ENCODE measurements at places on chromosomes 11 and 22. TPM values are rescaled to one million over a fixed set of nuclear protein-coding genes. Genes with fewer than 3 reads are reported as not detected.

GRCh38 chr22:32590556-32590955 is 115.9 kb downstream of the FBXO7 start:
- no peak for DNase-seq

Gene FLRT1
- 0.26 TPM for total RNA-seq

DNA sequence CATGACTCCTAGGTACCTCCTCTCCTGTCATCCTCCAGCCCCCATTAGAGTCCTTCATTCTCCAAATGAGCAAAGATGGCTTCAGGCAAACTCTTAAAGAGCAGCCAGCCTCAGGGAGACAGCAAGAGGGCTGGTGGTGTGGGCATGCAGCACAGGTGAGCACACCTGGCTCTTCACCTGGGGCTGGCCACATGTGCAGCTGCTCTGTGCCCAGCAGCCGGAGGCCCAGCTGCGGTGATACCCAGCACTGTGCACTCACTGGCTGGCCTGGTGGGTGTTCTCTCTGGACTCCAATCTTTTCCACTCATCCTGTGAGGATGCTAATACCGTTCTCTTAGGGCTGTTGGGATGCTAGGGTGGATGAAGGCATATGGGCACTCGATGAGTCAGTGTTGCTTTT is 106.1 kb upstream of the PARVA start:
- DNase-seq, result peak; percentile 51

DNA sequence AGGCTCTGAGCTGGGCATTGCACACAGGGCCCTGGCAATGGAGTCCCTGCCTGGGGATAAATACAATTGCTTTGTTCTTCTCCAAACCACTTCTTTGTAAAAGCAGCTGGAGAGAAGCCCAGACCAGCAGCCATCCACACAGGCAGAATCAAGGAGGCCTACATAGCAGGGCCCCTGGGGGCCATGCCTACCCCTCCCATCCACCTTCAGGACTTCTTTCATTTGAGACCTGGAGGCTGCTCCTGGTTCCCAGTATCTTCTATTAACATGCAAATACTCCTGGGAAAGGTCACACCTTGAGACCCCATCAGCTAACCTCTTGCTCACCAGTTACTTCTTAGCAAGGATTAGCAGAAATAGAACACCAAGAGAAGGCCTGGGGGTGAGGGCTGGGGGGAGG is 511.1 kb downstream of the SOX6 start:
- DNase-seq, result no peak

DNA sequence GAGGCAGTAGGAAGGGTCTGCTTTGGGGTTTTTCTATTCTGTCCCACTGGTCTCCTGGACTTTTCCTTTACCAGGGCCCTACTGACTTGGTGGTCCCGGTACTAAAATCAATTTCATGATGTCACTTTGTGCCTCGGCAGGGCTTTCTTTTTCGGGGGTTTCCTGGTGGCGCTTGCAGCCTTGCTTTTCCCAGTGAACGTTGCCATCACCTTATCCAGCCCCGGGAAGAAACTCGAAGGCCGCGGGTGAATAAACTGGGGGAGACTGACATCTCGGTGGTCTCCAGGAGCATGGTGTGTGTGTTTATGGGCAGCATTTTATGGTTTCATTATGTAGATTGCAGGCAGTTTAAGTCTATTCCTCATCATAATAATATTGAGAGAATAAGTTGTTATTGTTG is 84.4 kb downstream of the KCNQ1 start:
- DNase-seq, result peak; percentile 3

Gene PAMR1
- 3.6 TPM for total RNA-seq

DNA sequence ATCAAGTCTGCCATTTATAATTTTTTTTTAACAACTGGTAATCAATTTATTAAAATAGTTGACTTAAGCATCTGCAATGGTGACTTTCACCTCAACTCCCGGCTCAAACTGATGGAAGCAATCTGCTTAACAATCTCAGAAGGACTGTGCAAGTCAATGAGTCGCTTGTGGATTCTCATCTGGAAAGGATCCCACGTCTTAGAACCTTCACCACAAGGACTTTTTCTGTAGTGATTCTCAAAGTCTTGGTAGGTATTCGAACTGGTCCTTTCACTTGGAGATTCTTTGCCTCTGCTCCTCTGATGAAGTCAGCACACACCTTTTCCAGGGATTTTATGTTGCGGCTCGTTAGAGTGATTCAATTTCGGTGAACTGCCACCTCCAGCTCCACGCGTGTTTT is 7.3 kb downstream of the RSF1 start:
- no peak for DNase-seq

- no peak for DNase-seq
Observed at GRCh38 chr22:27842201-27842600, 40.6 kb upstream of the MN1 start.

Gene ZNF280B
- 1.0 TPM for total RNA-seq

DNA sequence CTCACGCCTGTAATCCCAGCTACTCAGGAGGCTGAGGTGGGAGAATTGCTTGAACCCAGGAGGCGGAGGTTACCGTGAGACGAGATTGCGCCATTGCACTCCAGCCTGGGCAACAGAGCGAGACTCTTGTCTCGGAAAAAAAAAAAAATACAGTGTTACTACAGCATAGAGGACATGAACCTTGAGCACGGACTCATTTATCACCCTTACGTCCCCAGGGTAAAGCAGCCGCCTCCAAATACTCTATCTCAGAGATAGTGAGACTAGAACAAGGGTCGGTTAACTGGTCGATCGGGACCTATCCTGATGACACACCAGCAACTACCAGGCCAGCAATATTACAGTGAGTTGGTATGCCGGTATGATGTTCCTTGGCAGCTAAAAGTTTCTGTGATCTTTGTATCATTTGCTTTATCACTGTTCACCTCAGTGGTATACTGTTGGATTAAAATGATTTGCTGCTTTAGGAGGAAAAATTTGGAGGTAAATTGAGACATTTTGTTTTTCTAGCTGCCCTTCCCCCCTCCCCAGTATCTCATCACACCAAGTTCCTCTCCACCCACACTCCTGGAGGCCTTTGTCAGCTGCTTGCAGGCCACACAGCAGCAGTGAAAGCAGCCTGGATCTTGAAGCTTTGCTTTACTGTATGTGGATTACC is 7.0 kb upstream of the SIDT2 start:
- no peak for DNase-seq

DNA sequence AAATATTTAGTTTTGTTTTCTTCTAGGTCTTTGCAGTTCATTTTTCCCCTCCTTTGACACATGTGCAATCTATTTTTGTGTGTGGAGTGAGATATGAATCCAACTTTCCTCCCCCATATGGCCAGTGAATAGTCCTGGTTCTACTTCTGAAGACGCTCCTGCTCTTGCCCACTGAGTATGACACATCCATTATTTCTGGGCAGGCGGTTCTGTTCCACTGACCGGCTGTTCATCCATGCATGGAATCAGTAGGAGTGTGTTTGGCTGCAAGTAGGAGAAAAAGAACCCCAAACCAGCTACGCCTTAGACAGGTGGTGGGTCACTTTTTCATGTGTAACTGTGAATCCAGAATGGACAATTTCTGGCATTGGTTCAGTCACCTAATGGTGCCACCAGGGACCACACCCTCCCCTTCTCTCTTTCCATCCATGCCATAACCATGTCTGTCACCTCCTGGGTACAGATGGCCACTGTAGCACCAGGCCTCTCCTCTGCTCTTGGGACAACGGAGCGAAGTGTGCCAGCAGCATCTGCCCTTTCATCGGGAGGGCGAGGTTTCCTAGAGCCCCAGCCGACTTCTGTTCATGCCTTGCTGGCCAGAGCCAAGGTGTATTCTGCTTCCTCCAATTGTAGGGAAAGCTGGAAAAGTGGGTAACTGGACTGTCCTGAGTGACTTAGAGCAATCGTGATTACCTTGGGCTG is 67.4 kb upstream of the SLC22A12 start:
- DNase-seq, result no peak

Gene KRTAP5-7
- not detected for total RNA-seq
